T-cell (primary cell): ENCODE measurements at places on chromosomes 11 and 22. TPM values are rescaled to one million over a fixed set of nuclear protein-coding genes. Genes with fewer than 3 reads are reported as not detected.

CSF2RB gene
- 3.4 TPM for total RNA-seq

SLC22A9 gene
- 0.12 TPM for total RNA-seq

LRRC32 gene
- total RNA-seq: 2.5 TPM

SYT8 gene
- not detected for total RNA-seq

MRGPRX4 gene
- not detected for total RNA-seq

ABCC8 gene
- not detected for total RNA-seq

RFPL2 gene
- 0.16 TPM for total RNA-seq

PTPRCAP gene
- total RNA-seq: 192 TPM

MPZL2 gene
- total RNA-seq: 0.85 TPM

STIP1 gene
- 61.1 TPM for total RNA-seq

DNA sequence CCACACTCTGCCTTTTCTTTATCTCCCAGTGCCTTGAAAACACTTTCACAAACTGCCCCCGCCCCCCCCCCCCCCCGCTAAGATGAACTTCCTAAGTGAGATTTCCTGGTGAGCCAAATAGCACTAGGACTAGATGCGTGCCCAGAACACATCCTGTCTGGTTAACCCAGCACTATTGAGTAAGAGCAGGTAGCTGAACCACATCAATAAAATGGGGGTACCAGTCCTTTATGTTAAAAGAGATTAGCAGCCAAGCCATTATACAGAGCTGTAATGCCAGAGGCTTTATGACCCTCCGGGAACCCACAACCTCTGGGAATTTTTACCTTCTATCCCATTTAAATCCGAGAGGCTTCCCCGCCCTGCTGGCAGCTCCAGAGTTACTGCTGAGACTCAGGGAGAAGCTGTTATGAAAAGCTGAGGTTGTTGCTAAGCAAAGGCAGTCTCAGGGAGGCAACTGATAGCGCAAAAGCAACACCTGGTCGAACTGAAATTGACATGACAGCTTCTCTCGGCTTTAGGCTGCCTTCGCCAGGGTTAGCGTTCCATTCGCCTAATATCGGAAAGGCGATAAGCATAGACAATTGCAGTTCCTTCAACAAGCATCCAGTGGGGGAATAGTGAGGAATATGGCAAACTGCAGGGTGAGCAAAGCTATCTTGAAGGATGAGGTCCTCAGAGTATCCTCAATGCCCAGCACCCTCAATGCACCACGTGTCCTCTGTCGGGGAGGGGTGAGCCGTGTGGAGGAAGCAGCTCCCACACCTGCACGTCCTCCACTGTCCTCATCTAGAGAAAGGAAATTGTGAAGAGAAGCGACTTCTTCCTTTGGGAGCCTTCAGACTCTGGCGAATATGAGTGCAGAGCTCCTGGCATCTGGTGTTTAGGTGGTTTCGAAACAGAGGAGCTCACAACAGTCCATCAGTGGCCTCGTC lies 977.0 kb downstream of the NTM start:
- DNase-seq: no peak

DNA sequence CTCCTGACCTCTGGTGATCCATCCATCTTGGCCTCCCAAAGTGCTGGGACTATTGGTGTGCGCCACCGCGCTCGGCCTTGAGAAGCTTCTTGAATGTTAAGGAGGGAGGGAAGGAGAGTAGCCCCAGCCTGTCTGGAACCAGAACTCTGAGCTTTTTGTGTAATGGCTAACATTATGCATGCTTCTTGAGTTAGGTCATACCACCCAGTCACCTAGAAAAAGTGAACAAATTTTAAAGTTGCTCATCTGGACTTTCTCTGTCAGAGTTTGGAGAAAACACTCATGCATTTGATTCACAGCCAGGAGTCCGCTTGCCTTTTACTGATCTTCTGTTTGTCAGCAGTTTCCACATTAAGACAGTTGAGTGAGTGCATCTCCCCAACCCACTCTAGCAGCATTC lies 82.1 kb downstream of the PPP6R3 start:
- DNase-seq: no peak

GRCh38 chr22:25114369-25115362 lies 85.0 kb upstream of the CRYBB3 start:
- DNase-seq: no peak

GRCh38 chr11:91296629-91297028 lies 928.0 kb upstream of the FAT3 start:
- no peak for DNase-seq

DNA sequence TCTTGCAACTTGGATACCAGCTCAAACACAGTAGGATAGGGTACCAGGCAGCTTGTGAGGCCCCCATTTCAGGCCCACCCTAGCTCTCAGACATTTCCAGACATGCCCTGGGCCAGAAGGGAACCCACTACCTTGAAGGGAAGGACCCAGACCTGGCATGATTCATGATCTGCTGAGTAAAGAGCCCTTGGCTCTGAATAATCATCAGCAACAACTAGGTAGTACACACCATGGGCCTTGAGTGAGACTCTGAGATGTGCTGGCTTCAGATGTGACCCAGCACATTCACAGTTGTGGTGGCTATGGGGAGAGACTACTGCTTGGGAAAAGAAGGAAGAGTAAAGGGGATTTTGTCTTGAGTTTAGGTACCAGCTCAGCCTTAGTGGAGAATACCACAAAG lies 23.6 kb downstream of the JRKL start:
- DNase-seq: no peak
